ENCODE measurements at places on chromosomes 12 and 14. TPM values are rescaled to one million over a fixed set of nuclear protein-coding genes. Genes with fewer than 3 reads are reported as not detected.

The TPPP2 gene
- total RNA-seq, result not detected

The PSMD9 gene
- 57.9 TPM for total RNA-seq

The CCDC197 gene
- not detected for total RNA-seq

The AJUBA gene
- 1.9 TPM for total RNA-seq

The TDP1 gene
- total RNA-seq, result 56.3 TPM

The CLEC4A gene
- 0.39 TPM for total RNA-seq

The KRT75 gene
- total RNA-seq, result not detected

The SLC16A7 gene
- 19.8 TPM for total RNA-seq

The LBHD2 gene
- not detected for total RNA-seq

The CATSPERB gene
- 13.3 TPM for total RNA-seq

The B4GALNT1 gene
- 4.5 TPM for total RNA-seq

The RIMBP2 gene
- total RNA-seq, result not detected

The LUM gene
- total RNA-seq, result not detected

The OTX2 gene
- total RNA-seq, result not detected

The CAPZA3 gene
- total RNA-seq, result not detected

The RASSF8 gene
- 1.6 TPM for total RNA-seq

The LALBA gene
- total RNA-seq, result not detected

The GLRX5 gene
- total RNA-seq, result 36.9 TPM

The PKP2 gene
- not detected for total RNA-seq

The TAS2R30 gene
- 4.2 TPM for total RNA-seq

The TCL1A gene
- not detected for total RNA-seq

The UNG gene
- 48.0 TPM for total RNA-seq

The PIGH gene
- 19.1 TPM for total RNA-seq

The KRT73 gene
- total RNA-seq, result 0.61 TPM

The KLRG1 gene
- total RNA-seq, result 3.1 TPM

The BCL11B gene
- 95.8 TPM for total RNA-seq

The MORN3 gene
- total RNA-seq, result 2.7 TPM

The OR6J1 gene
- total RNA-seq, result not detected

The STAC3 gene
- total RNA-seq, result 5.7 TPM

The TRIAP1 gene
- 41.5 TPM for total RNA-seq

The SDR9C7 gene
- total RNA-seq, result not detected

The PPP1R1A gene
- not detected for total RNA-seq

The MLXIP gene
- total RNA-seq, result 59.2 TPM

The KRT85 gene
- total RNA-seq, result not detected

The ANHX gene
- total RNA-seq, result not detected

The SIX6 gene
- not detected for total RNA-seq

The GTF2H3 gene
- total RNA-seq, result 50.5 TPM

The NYNRIN gene
- 0.17 TPM for total RNA-seq

Measured in T-helper 1 cell treated with Interleukin-12 subunit alpha and Interleukin-12 subunit beta and Interleukin-4 antibody, amounts not matched to agents 30 ng/mL and 1 ng/mL, for 36 hours (primary cell).